ENCODE measurements at places on chromosomes 6 and 20.

GRCh38 chr6:83597511-83597910 lies 85.2 kb downstream of the PRSS35 start:
- DNase-seq = no peak

DNA sequence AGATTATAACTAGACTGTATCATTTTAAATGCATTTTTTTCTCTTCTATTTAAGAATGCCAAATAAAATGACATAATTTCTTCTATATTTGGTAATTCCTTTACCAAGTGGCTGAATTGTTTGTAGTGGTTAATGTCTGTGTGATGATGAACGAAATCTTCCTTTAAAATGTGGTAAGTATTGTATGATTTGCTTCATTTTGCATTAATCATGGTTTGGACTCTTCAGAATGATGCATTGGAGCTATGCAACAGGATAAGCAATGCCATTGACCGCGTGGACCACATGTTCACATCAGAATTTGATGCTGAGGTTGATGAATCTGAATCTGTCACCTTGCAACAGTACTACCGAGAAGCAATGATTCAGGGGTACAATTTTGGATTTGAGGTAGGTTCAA lies 99.6 kb downstream of the MAP3K4 start:
- no peak for DNase-seq

- no peak for DNase-seq
Measured at GRCh38 chr6:14499841-14500240, 382.3 kb downstream of the CD83 start.

GRCh38 chr6:116218172-116218633 lies 35.7 kb downstream of the TSPYL4 start:
- DNase-seq = peak; percentile 1

DNA sequence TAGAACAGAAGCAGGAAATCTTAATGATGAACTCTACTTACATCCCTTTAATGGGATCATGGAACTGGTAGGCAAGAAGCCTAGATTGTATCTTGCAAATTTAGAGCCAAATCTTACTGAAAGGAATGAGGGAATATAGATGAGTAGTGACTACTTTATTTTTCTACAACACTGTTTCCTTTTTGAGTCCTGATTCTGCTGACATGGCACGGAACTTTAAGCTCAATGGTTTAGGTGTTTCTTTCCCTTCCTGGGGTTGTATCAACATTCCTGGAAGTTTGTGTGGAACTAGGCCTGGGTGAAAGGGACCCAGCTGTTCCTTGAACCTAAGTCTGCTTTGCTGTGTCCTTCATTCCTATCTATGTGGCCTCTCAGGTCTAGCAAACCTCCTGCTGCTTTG lies 705.3 kb upstream of the FLRT3 start:
- no peak for DNase-seq

GRCh38 chr6:142489722-142490610 lies 188.2 kb downstream of the ADGRG6 start:
- no peak for DNase-seq

GRCh38 chr6:15132854-15133670 lies 112.8 kb upstream of the JARID2 start:
- no peak for DNase-seq

DNA sequence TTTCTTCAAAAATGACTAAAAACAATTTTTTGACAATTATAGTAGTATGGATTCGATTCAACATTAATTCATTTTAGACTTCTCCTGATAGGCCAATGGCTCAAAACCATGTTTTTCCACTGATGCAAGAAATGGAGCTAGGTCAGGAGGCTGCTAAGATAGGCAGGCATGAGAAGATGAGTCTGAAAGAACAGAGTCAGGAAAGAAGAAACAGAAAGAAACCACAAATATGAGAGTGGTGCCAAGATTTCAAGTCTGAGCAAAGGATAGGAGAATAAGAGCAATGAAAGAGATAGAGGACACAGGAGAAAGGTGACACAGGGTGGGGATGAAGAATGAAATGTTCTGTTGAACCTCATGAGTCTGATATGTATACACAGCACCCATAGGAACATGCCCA lies 112.2 kb downstream of the TASP1 start:
- DNase-seq = no peak

DNA sequence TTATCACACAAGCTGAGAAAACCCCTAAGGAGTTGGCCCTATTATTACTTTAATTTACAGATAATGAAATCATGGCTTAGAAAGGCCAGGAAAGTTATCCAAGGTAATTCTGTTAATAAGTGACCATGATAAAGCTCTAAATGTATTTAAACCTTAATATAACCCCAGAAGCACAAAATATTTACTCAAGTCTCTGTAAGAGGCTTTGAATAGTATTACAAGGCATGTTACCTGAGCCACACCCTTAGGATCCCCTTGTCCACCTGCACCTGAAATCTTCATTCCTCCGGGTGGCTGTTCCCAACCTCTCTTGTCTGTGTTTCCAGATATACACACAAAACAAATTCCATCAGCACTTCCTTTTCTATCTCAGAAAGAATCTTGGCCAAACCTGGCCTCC lies 271.6 kb upstream of the BMP2 start:
- DNase-seq = no peak

GRCh38 chr20:47610945-47611250 lies 109.2 kb downstream of the NCOA3 start:
- DNase-seq = no peak

GRCh38 chr6:5671601-5672559 lies 334.8 kb downstream of the NRN1 start:
- no peak for DNase-seq

DNA sequence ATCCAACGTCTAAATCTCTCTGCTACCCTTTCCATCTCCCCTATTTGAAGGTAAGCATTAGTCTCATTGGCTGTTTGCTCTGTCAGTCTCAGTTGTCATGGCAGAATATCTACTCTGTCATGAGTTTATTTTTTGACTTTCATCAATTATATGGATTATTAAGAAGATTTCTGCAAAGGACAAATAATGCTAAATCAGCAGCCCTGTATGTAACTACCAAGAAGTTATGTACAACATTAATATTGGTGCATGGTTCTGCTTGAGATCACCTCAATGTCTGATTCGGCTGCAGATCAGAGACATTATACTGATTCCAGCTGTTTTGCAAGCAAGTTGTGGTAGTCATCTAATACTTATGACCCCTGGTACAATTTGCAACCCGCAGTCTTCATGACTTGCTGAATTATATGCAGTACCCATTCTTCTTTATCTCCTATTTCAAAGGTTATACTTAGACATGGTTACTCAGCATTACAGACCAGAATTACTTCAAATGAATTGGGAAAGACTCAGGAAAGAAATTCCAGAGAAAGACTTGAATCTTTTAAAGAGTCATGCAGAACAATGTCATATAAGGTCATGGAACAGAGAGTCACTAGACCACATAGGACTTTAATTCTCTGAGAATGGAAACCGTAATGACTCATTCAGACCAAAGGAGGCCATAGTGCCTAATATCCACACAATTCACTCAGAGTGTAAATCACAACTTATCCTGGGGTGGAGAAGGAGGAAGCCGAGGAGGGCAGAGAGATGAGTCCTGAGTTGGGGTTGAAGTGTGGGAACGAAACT lies 201.4 kb downstream of the IBTK start:
- no peak for DNase-seq

GRCh38 chr20:59729506-59729905 lies 125.2 kb downstream of the PHACTR3 start:
- no peak for DNase-seq

GRCh38 chr6:125293587-125293986 lies 8.2 kb downstream of the HDDC2 start:
- no peak for DNase-seq

DNA sequence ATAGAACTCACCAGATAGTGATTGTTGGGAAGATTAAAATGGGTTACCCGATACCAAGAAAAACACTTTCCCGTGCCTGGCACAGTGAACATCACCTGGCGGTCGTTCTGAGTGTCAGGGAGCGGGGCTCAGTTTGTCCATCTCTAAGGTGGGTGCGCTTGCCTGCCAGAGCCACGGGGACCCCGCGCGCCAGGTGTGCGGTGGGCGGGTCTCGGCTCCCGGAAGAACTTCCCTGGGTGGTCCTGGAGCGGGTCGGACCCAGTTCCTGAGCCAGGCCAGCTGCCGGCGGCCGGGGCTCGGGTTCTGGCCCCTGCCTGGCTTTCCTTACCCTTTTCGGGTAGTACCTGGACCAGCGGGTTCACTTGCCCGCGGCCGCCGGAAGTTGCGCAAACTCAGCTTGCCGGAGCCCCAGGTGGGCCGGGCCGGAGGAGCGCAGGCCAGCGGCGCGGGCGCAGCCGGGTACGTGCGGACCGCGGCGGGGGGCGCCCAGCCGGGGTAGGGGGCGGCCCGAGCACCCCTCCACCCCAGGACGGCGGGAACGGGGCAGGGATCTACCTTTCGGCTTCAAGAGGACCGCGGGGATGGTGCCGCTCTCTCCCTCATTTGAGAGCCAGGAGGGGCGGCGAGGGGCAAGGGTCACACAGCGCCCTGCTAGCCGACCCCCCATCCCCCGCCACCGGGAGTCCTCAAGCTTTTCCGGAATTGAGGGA lies 7.5 kb downstream of the FAM110A start:
- DNase-seq = no peak

All from memory B cell (primary cell).